ENCODE measurements at places on chromosomes 7 and 10.

GRCh38 chr7:29275018-29275318, 80.4 kb downstream of the CHN2 start:
- DNase-seq: no peak

GRCh38 chr10:131584287-131584686, 272.8 kb upstream of the TCERG1L start:
- no peak for DNase-seq

GRCh38 chr10:70232155-70232858, 922 bp downstream of the PPA1 start:
- peak; percentile 53 for DNase-seq

DNA sequence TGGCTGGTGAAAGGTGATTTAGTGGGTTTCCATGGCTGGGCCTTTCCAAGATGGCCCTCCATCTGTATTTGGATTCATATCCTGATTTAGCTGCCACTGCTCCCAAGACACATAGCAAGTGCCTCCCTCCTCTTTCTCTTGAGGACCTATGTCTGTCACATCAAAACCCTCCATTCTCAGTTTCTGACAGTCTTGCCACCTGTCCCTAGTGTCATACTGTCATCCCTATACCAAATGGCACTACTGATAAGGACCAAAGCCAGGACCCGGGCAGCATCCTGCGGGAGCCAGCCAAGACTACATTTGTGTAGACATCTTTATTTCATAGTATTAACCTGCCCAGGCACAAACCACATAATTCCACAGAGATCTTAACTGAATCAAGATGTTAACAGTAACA, 34.8 kb downstream of the PNLIPRP2 start:
- DNase-seq: no peak

GRCh38 chr10:67005981-67006380, 80.1 kb downstream of the LRRTM3 start:
- DNase-seq: no peak

GRCh38 chr7:122182081-122182480, 38.0 kb upstream of the AASS start:
- DNase-seq: no peak

DNA sequence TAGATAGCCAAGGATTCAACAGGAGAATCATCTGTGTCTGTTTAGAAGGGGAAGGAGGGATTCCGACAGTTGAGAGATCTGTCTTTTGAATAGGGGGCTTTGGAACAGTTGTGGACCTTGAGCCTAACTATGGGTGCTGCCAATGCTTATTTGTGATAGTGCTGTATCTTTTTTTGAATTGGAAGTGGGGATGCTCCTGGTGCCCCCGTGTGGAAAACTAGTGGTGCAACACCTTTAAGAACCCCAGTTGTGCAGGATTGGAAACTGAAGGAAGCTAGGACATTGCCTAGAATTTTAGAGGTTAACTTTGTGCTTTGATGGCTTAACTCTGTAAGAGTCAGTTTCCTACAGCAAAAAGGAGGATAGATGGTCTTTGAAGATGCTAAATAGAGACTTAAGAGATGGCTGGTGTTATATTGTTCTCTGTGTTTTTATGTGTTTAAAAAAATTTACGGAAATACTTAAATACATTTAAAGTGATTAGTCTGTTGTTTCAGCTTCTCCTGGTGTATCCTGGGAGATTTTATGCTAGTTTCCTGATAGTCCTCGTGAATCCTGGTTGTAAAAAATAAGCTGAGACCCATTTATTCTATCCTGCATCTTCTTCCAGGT, 69.3 kb downstream of the AP3M1 start:
- peak; percentile 57 for DNase-seq

GRCh38 chr10:118753331-118754228, 1.2 kb downstream of the CACUL1 start:
- no peak for DNase-seq

DNA sequence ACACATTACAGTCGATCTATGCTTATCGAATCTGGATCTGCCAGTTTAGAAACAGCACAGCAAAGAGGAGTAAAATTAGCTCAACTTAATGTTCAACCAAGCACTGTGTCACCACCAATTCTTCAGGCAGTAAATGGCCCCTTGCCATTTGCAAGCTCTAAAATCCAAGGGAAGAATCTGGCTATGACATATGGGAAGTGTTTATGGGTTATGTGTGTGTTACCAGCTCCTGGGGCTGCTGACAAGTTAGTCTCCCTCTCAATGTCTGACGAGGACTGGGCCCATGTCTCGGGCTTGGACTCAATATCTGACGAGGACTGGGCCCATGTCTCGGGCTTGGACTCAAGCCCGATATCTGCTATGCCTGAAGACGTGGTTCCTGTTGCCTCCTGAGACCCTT, 5.7 kb upstream of the ITIH2 start:
- DNase-seq: no peak

GRCh38 chr10:69344591-69345252, 66.4 kb downstream of the HK1 start:
- DNase-seq: peak; percentile 52

- no peak for DNase-seq
These were observed 156.5 kb upstream of the NPS start for GRCh38 chr10:127392351-127393235.

DNA sequence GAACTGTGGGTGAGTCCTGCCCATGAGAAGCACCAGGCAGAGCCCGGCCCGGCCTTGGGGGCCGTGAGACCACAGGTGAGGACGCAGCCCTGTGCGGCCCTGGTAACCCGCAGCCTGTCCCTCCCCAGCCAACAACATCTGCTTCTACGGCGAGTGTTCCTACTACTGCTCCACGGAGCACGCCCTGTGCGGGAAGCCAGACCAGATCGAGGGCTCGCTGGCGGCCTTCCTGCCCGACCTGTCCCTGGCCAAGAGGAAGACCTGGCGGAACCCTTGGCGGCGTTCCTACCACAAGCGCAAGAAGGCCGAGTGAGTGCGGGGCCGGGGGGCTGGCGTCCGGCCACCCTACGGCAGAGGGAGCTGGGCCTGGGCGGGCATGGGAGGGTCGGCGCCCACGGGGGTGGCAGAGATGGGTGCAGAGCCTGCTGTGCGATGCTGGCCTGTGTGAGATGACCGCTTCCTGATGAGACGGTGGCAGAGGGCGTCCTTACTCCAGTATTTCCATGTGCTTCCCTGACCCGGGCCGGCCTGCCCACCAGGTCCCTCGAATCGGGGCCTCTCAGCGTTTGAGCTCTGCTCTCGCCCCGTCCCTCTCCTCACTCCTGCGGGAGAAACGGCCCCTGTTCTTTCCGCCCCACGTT, 34.1 kb upstream of the FOXL3 start:
- DNase-seq: no peak

GRCh38 chr7:13241416-13241815, 554.0 kb downstream of the ARL4A start:
- no peak for DNase-seq

- DNase-seq: no peak
These were observed 2.7 kb downstream of the IL2RA start for GRCh38 chr10:6059506-6059905.

DNA sequence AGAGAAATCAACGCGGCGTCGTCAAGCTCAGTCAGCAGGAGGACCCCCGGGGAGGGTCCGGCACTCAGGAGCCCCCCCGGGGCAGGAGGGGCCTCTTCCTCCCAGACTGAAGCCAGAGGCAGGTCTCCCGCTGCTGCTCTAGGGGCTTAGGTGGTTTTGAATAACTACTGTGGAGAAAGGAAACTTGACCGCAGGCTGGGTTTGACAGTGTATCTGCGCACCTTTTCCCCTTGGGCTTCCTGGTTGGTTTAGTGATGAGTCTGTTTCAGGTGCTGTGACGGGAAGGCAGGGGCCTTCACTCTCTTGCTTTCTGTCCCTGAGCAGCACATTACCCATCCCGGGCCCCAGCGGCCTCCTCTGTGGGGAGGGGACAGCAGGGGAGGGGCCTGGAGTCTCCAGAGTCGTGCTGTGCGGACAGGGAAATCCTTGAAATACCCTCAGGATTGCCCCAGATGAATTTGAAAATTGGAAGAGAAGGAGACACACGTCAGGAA, 262.2 kb downstream of the ADARB2 start:
- no peak for DNase-seq

- peak; percentile 64 for DNase-seq
These were observed 31.1 kb downstream of the PCGF5 start for GRCh38 chr10:91251430-91252056.

DNA sequence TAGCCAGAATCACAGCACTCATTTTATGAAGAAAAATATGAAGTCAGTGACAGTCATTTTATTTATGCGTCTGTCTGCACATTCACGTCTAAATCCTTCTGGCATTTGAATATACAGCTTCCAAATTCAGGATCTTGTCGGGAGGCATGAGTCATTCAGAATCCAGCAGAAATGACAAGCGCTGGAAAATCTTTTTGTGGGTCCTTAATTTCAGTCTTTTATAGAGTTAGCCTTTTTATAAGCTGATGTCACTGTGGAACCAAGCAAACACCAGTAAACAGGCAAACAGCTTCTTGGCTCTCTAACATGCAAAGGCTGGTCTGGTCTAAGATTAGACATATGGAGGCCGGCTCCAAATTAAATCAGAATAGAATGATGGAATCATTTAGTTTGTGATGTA, 388.2 kb upstream of the TEX47 start:
- no peak for DNase-seq

- DNase-seq: no peak
These were observed 256.8 kb downstream of the ZMYND11 start for GRCh38 chr10:391847-392704.

GRCh38 chr10:119734396-119735332, 8.8 kb downstream of the INPP5F start:
- no peak for DNase-seq

DNA sequence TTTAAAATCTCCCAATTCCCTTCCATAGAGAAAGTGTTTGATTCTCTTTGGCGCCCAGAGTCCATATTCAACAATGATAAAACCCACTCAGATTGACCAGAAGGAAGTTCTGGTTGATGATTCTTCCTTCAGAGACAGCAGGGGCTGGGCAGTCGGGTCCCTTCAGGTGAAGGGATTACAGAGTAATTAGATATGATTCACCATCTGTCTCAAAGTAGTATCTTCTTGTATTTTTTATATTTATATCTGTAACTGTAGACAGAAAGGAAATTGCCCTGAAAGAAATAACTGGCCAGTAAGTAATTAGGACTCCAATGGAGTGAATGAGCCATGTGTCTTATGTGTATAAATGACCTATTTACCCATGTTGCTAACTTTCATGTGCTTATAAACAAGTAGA, 156.0 kb downstream of the PLCE1 start:
- DNase-seq: no peak

DNA sequence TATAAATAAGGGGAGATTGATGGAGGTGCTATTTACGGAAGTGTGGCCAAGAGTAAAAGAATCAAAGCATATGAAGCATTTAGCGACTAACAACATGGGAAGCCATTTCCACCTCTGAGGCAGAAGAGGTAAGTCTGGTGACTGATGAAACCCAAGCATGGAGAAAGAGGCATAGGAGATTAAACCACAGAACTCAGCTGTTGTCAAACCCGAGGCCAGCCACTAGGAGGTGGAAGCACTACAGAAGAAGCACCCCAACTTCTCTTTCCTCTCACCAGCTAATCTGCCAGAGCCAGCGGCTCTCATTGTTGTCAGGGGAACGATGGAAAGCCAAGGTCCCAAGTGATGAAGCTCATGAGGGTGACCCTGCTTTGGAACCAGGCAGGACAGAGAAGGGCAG, 19.6 kb upstream of the CNTNAP2 start:
- DNase-seq: no peak

- no peak for DNase-seq
These were observed 338.3 kb downstream of the OTUD1 start for GRCh38 chr10:23777153-23777552.

- DNase-seq: no peak
These were observed 23.3 kb downstream of the PODXL start for GRCh38 chr7:131533151-131533559.

GRCh38 chr10:92387289-92387940, 96.4 kb downstream of the MARCHF5 start:
- peak; percentile 3 for DNase-seq

- no peak for DNase-seq
These were observed at the start of gene WDFY4 for GRCh38 chr10:48684792-48685623. Gene WDFY4 (plus strand): TSS chr10:48684873. CDS start chr10:48709733, 24,860 bp downstream.

- DNase-seq: no peak
These were observed 545.8 kb upstream of the NRP1 start for GRCh38 chr10:33880291-33880690.

DNA sequence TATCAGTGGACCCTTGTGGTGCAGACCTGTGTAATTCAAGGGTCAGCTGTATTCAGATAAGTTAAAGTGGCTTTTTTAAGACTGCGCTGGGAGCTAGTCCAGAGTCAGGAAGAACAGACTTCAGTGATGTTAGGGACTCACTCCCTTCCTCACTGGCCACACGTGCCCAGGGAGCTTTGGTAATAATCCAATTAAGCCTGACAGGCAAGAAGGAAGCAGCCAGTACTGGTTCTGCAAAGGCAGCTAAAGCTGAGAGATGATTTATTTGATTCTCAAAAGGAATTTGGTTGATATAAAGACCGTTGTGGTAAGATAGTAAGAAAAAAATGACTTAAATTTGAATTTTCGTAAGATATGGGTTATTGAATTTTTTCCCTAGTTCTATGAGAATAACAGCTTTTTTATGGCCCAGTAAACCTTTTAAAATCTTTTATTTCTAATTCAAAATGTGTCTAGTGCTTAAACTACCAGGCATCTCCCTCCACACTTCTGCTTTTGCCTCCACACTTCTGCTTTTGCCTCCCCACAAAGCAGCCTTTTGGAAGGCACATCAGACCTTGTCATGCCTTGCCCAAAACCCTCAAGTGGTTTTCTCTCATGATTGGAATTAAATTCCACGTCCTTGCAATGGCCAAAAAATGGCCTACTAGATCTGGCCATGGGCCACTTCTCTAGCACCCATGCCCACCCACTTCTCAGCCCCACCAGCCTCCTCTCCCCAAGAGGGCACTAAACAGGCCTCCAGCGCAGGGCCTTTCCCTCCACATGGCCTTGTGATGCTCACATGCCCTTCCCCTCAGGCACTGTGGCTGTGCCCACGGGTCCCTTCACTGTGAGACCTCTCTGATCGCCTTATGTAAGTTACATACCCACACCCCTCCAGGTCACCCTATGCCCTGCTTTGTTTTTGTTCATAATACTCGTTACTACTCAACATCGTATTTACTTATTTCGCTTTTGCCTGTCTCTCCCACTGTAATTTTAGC, 92.5 kb downstream of the POU6F2 start:
- no peak for DNase-seq

GRCh38 chr10:100912013-100912604, 654 bp upstream of the SLF2 start:
- DNase-seq: no peak

GRCh38 chr10:95964756-95965155, 57.0 kb downstream of the CC2D2B start:
- DNase-seq: no peak

- DNase-seq: no peak
These were observed 453.2 kb downstream of the TNS3 start for GRCh38 chr7:47128700-47129099.

Data from CD4-positive, alpha-beta T cell treated with Interleukin-6 for 4 hours (primary cell).